ENCODE measurements at places on chromosomes 12 and 14.

- no peak overlapping the region for H3K27ac ChIP-seq
- peaks cover 5% of the 10 kb centered on the region for H3K36me3 ChIP-seq
- DNase-seq, result no peak
- peaks cover 3% of the 10 kb centered on the region for H3K4me1 ChIP-seq
- no peak overlapping the region for H3K4me3 ChIP-seq
Observed at GRCh38 chr12:131378861-131379665, 331.8 kb upstream of the SFSWAP start.

- H3K36me3 ChIP-seq, result no peaks in the 10 kb centered on the region
- no peaks in the 10 kb centered on the region for H3K27me3 ChIP-seq
- no peaks in the 10 kb centered on the region for H3K4me1 ChIP-seq
- H3K27ac ChIP-seq, result no peak overlapping the region
Observed at GRCh38 chr12:39502726-39503125, 59.8 kb upstream of the KIF21A start.

DNA sequence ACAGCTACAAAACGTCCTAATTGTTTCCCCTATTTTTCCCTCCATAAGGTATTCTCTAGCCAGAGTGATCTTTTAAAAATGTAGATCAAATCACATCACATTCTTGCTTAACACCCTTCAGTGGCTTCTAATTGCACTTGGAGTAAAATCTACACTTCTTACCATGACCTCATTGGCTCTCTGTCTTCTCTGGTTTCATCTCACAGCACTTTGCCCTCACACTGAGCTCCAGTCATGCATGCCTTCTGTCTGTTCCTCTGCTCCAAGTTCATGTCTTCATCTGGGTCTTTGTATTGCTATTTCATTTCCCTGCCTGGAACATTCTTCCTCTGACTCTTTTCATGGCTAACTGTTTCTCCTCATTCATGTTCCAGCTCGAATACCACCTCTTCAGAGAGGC lies 220.4 kb upstream of the GARIN6 start:
- no peak overlapping the region for H3K4me3 ChIP-seq
- no peaks in the 10 kb centered on the region for H3K4me1 ChIP-seq
- H3K27me3 ChIP-seq, result no peaks in the 10 kb centered on the region
- H3K27ac ChIP-seq, result no peak overlapping the region
- H3K36me3 ChIP-seq, result no peaks in the 10 kb centered on the region
- no peak for DNase-seq

GRCh38 chr12:80698847-80699542 lies 8.4 kb upstream of the MYF6 start:
- H3K4me1 ChIP-seq, result no peaks in the 10 kb centered on the region
- no peaks in the 10 kb centered on the region for H3K36me3 ChIP-seq
- no peak overlapping the region for H3K27ac ChIP-seq
- DNase-seq, result no peak
- no peak overlapping the region for H3K4me3 ChIP-seq

DNA sequence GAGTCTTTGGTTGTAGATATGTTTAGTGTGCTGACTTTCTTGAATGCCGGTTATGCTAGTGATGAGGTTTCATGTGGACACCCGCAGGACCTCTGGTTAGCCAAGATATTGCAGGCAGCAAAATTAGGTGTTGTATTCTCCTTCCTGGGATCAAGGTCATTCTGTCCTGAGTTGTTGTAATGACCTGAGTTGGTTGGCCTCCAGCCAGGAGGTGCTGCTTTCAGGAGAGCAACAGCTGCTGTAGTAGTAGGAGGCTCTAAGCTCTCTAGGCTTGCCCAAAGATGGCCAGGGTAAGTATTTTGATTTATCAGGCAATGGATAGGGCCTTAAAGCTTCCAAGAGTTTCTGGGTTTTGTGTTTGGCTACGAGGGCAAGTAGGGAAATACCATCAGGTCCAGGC lies 56.0 kb upstream of the BDKRB2 start:
- H3K4me1 ChIP-seq, result no peaks in the 10 kb centered on the region
- no peaks in the 10 kb centered on the region for H3K27me3 ChIP-seq
- DNase-seq, result no peak
- no peak overlapping the region for H3K4me3 ChIP-seq

- no peaks in the 10 kb centered on the region for H3K4me1 ChIP-seq
- H3K36me3 ChIP-seq, result no peaks in the 10 kb centered on the region
- no peak for DNase-seq
- H3K4me3 ChIP-seq, result no peak within 1 kb of the TSS
- no peaks in the 10 kb centered on the region for H3K27me3 ChIP-seq
Observed at GRCh38 chr14:19920021-19920657, at the start of gene OR4K5. TSS of gene OR4K5 (plus strand) at chr14:19920607. CDS start at chr14:19920607, 0 bp downstream.

- H3K27ac ChIP-seq, result no peak overlapping the region
- H3K36me3 ChIP-seq, result no peaks in the 10 kb centered on the region
- no peak for DNase-seq
- no peak overlapping the region for H3K4me3 ChIP-seq
- H3K4me1 ChIP-seq, result peaks cover 5% of the 10 kb centered on the region
- H3K27me3 ChIP-seq, result peaks cover 4% of the 10 kb centered on the region
Observed at GRCh38 chr12:78473136-78473535, 391.4 kb upstream of the SYT1 start.

GRCh38 chr12:96425321-96425720 lies 25.1 kb upstream of the CDK17 start:
- no peaks in the 10 kb centered on the region for H3K36me3 ChIP-seq
- DNase-seq, result no peak
- H3K27me3 ChIP-seq, result peaks cover 5% of the 10 kb centered on the region
- no peak overlapping the region for H3K27ac ChIP-seq
- no peak overlapping the region for H3K4me3 ChIP-seq
- peaks cover 13% of the 10 kb centered on the region for H3K4me1 ChIP-seq

DNA sequence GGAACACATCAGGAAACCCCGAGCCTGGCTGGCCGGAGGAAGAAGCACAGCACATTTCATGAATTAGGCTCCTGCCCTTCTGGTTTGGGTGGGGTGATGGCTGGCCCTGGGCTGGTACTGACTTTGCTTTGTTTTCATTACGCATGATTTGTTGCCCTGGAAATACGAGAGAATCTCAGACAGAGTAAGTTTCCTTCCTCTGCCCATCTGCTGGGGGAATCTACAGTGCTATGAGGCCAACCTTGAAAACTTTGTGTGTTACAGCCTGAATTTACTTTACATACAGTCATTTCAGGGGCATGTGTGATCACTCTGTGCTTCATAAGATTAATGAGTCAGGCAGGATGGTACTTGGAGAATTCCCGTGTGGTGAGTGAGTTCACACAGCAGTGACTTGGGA lies 20.5 kb upstream of the SLC5A8 start:
- H3K27me3 ChIP-seq, result peaks cover 5% of the 10 kb centered on the region
- DNase-seq, result no peak
- H3K36me3 ChIP-seq, result no peaks in the 10 kb centered on the region
